T-helper 1 cell (primary cell): ENCODE measurements at places on chromosomes 7 and 10.

- DNase-seq, result no peak
These were observed 48.3 kb downstream of the NOD1 start for GRCh38 chr7:30430276-30430675.

DNA sequence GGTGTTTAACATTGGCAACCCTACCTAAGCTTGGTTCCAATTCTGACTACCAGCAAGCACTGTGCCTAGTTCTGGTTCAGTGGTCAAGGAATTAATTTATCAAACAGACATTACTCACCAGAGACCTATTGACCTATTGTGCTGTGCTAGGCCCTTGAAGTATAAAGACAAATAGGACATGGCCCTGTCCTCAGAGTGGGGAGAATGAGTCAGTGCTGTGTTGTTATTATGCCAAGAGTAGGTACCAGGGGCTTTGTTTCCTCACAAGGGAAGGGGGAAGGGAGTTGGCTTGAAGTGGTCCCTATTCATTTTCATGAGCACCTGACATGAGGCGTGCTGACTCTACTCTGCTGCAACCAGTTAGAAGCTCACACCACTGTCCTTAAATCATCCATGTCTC is 62.6 kb upstream of the PLPP4 start:
- DNase-seq, result no peak

DNA sequence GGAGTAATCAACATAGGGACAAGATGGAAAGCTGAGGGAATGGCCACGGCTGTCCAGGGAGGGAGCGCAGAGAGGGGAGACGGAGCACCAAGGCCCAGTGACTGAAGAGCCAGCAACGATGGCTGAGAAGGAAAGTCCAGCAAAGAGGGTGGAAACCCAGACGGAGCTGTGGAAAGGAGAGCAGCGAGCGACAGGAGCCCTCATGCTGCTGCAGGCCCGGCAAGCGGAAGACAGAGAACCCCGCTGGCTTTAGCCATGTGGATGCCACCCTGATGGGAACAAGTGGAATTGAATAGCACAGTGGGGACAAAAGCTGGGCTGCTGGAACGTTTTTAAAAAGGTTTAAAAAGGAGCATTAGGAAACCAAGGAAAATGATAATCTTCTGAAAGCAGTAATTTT is 82.9 kb upstream of the DDC start:
- DNase-seq, result no peak

GRCh38 chr7:1474736-1475135 is 15.5 kb upstream of the MICALL2 start:
- DNase-seq, result no peak

DNA sequence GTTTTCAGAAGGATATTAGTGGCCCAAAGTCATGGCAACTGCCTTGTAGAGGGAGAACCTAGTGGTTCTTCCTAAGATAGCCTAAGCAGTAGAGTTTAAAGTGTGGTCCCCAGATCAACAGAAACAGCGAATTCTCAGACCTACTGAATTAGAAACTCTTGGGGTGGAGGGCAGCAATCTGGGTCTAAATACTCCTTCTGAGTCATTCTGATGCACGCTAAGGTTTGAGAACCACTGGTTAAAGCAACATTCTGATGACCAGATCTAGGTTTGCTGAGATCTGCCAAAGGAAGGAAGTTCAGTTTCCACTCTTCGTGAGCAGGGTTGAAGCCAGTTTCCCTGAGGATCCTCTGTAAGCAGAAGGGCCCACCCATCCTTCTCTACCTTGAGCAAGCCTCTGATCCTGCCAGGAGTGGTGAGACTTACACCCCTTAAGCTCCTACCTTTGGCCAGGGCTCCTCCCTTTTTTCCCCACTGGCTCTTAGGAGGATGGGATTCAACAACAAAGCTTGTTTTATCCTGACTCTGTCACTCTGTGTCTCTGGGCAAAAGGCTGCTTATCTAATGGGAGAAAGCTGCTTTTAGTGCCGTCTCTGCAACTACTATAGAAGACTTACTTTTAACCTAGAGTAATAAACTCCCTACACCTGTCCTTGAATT is 26.8 kb upstream of the TRUB1 start:
- no peak for DNase-seq

DNA sequence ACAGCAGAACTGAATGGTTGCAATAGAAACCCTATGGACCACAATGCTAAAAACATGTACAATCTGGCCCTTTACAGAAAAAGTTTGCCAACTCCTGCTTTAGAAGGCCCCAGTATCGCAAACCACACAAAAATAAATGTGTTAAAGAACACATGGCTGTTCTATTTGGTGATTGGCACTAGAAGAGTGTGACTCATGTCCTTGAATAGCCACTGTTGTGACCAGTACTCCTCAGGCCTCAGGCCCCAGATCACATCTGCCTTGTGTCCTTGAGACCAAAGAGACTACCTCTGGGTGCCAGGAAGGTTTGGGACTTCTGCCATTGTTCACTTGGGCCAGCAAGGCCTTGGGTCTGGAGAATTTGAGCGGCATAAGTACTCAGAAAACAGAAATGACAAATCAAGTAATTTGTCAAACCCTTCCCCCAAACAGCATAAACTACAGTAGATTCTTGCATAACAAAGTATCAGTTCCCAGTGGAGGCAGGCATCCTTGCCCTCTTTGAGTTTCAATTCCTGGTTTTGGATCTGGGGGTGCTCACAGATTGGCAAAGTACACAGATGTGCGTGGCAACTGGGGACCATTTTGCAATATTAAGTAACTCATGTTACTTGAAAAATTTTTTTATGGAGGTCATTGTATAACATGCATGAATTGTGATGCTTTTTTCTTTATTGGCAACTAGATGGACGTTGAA is 50.2 kb downstream of the MTURN start:
- DNase-seq, result no peak
